ENCODE measurements at places on chromosomes 3 and 15. TPM values are rescaled to one million over a fixed set of nuclear protein-coding genes. Genes with fewer than 3 reads are reported as not detected.

The CP gene
- total RNA-seq, result 1.2 TPM

DNA sequence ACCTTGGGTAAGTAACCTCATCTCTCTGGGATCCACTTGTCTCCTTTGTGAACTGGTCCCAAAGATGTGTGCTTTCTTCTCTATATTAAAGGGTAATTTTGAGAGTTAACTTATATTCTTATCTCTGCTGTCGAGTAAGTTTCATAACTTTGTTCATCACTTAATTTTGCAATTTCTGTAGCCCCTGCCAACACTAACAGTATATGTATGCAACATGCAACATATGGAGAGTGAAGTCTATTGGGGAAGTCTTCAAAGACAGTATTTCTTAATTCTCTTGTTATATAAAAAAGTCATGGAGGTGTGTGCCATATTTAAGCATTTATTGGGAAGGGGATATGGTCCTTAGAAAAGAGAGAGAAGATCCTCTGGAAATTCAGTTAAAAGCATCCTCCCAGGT is 85.9 kb downstream of the LRRC3B start:
- no peaks in the 10 kb centered on the region for H3K4me1 ChIP-seq
- no peaks in the 10 kb centered on the region for H3K27me3 ChIP-seq
- no peak for DNase-seq
- H3K27ac ChIP-seq, result no peak overlapping the region

The SLC30A4 gene
- 0.26 TPM for total RNA-seq

DNA sequence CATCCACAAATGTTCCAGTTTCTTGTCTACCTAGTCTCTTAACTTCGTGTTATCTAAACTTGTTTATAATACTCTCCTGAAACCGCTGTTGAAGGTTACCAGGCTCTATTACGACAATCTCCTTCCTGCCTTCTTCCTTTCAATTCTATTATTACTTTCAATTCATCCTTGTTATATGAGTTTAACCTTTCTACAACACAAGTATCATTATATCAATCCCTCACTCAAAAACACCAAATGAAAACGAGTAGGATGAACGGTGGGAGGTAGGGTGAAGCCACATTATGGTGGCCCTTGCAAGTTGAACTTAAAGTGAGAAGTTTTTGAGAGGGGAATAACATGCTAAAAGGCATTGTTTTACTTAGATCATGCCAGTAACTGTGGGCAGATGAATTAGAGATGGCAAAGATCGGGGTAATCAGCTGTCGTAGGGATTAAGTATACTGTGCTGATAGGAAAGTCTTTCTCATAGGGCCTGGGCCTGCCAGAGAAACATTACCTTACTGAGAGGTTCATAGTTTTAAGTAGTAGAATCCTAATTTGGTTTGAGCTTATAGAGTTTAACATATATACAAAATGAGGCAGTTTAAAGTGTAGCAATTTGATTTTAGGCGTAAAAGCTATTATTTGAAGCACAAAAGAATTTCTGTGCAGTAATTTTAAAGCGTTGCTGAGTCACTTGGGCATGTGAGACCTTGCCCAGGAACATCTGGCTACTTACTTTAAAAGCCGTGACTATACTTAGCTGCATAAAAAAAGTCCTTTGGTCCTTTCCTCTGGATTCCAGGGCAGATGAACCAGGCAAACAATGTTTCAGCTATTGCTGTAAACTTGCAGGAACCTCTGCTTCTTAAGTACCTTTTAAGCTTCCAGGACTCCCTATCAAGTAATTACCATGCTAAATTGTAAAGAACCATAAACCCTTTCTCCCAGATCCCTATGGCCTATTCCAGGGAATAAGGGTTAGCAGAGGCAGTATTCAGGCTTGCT is 3.3 kb upstream of the CEP97 start:
- DNase-seq, result no peak
- no peak overlapping the region for H3K4me3 ChIP-seq
- peaks cover 15% of the 10 kb centered on the region for H3K4me1 ChIP-seq

The GOLGA8Q gene
- total RNA-seq, result not detected

The PRKCI gene
- 9.5 TPM for total RNA-seq

The CCDC71 gene
- total RNA-seq, result 30.3 TPM

- no peaks in the 10 kb centered on the region for H3K36me3 ChIP-seq
- no peak overlapping the region for H3K4me3 ChIP-seq
- H3K27ac ChIP-seq, result no peak overlapping the region
- no peaks in the 10 kb centered on the region for H3K4me1 ChIP-seq
- no peaks in the 10 kb centered on the region for H3K27me3 ChIP-seq
- no peak for DNase-seq
These were observed 181.9 kb downstream of the NSMCE3 start for GRCh38 chr15:29087521-29088285.

DNA sequence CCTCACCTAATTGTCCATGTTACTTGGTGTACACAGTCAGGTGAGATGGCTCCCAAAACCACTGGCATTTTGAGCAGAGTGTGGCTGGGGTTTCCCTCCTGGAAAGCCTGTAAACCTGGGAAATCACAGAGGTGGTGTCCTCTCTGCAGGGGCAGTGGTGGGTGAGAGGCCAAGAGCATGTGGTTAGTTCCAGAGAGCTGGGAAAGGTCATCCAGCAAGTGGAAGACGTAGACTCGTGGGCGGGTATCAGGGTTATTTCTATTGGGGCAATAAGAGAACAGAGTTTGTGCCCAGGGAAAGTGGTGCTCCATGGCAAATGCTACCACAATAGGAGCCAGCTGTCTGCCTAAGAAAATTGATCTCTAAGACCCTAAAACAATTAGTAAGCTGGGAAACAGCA is 44.6 kb upstream of the LIMD1 start:
- H3K4me3 ChIP-seq, result no peak overlapping the region
- H3K27ac ChIP-seq, result no peak overlapping the region
- H3K27me3 ChIP-seq, result no peaks in the 10 kb centered on the region
- no peak for DNase-seq

DNA sequence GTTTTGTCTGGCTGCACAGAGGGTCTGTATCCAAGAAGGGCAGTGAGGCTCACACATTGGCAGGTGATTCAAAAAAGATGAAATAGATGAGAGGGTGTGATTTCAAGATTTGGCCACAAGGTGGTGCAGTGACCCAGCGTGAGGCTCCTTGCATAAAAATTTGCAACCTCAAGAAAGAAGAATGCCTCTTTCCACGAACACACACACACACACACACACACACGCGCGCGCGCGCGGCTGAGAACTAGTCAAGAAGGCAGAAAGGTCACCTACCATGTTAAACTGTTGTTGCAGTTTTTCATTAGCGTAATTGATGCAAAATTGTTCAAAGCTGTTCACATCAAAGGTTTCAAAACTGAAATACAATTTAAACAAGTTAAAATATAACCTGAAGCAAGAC is 39.2 kb downstream of the MYO5C start:
- H3K4me1 ChIP-seq, result peaks cover 12% of the 10 kb centered on the region
- H3K27me3 ChIP-seq, result no peaks in the 10 kb centered on the region
- H3K27ac ChIP-seq, result no peak overlapping the region
- H3K4me3 ChIP-seq, result no peak overlapping the region
- DNase-seq, result peak; percentile 76

DNA sequence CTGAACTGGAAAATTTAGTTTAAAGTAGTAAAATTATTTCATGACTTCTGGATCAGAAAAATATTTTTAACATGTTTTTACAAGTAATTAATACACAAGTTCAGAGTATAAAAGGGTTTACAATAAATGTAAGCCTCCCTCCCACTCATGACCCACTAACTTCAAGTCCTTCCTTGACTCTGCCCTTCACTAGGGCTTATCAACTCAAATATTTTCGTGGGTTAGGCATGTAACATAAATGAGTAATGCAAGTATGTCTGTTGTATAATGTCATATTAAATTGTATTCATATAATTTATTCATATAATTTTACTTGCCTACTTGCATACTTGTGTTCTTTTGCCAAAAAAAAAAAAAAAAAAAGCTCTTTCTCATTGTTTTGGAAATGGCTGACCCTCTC is 3.4 kb upstream of the OPA1 start:
- H3K36me3 ChIP-seq, result no peaks in the 10 kb centered on the region
- H3K27ac ChIP-seq, result no peak overlapping the region
- no peaks in the 10 kb centered on the region for H3K27me3 ChIP-seq
- H3K4me3 ChIP-seq, result no peak overlapping the region

The SNTN gene
- not detected for total RNA-seq

DNA sequence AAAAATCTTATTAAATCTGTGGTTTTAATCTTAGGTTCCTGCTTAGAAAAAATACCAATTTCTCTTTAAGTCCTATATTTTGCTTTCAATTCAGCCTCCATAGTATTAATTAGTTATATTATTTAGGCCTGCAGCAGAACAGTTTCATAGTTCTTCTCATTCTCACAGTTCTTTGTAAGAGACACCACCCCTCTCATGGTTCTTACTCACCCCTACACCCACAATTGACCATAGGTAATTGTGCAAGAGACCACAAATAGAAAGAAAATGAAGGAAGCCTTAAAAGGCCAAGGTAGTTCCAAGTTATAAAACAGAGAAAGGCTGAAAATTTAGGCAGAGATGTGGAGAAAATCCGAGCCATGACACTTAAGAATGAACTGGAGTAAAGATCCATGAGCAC is 415.3 kb downstream of the TIGIT start:
- H3K36me3 ChIP-seq, result no peaks in the 10 kb centered on the region
- no peaks in the 10 kb centered on the region for H3K27me3 ChIP-seq
- no peak overlapping the region for H3K27ac ChIP-seq
- no peak for DNase-seq
- no peak overlapping the region for H3K4me3 ChIP-seq

GRCh38 chr3:186967686-186968085 is 37.4 kb downstream of the ST6GAL1 start:
- peaks cover 9% of the 10 kb centered on the region for H3K36me3 ChIP-seq
- H3K27me3 ChIP-seq, result no peaks in the 10 kb centered on the region
- no peak for DNase-seq
- peaks cover 22% of the 10 kb centered on the region for H3K4me1 ChIP-seq

The LIPH gene
- total RNA-seq, result 8.8 TPM

The FOXB1 gene
- total RNA-seq, result not detected

The ALPK3 gene
- 0.05 TPM for total RNA-seq

GRCh38 chr3:42520906-42521305 is 18.5 kb downstream of the VIPR1 start:
- H3K27me3 ChIP-seq, result no peaks in the 10 kb centered on the region
- no peaks in the 10 kb centered on the region for H3K36me3 ChIP-seq
- DNase-seq, result no peak
- no peaks in the 10 kb centered on the region for H3K4me1 ChIP-seq
- no peak overlapping the region for H3K4me3 ChIP-seq

- H3K27me3 ChIP-seq, result no peaks in the 10 kb centered on the region
- no peak for DNase-seq
- no peak overlapping the region for H3K27ac ChIP-seq
- H3K4me1 ChIP-seq, result no peaks in the 10 kb centered on the region
These were observed 94.0 kb upstream of the LRRN1 start for GRCh38 chr3:3705090-3705775.

GRCh38 chr3:108085810-108086350 is 5.0 kb downstream of the CD47 start:
- H3K27me3 ChIP-seq, result no peaks in the 10 kb centered on the region
- H3K4me1 ChIP-seq, result peaks cover 12% of the 10 kb centered on the region
- peak overlapping the region; percentile 95 for H3K4me3 ChIP-seq
- H3K36me3 ChIP-seq, result peaks cover 2% of the 10 kb centered on the region

DNA sequence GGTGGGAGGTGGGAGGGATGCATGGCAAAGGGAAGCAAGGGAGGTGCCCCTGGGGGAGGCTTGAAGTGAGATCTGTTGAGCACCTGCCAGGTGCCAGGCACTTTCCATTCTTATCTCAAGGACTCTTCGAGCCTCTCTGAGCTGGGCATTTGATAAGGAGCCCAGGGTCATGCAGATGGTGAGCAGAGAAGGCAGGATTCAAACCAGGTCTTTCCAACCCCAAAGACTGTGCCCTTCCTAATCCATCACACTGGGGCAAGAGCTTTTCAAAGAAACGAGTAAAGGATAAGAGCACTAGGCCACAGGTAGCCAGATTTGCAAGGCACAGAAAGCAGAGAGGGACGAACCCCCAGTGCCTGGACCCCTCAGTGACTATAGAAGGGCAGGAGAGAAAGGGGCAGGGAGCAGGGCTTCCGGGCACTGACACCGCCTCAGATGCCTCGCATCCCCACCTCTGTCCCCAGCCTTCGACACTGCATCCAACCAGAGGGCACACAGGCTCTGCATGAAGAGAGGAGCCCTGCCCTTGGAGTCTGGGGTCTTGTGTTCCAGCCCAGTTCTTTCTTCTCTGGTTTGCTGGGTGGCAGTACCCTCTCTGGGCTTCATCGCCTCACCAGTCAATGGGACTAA is 21.0 kb downstream of the IGDCC4 start:
- H3K4me1 ChIP-seq, result peaks cover 4% of the 10 kb centered on the region
- DNase-seq, result no peak
- no peak overlapping the region for H3K27ac ChIP-seq
- H3K4me3 ChIP-seq, result no peak overlapping the region
- H3K27me3 ChIP-seq, result peaks cover 4% of the 10 kb centered on the region

- no peak for DNase-seq
- peaks cover 2% of the 10 kb centered on the region for H3K4me1 ChIP-seq
- H3K4me3 ChIP-seq, result no peak overlapping the region
- H3K27me3 ChIP-seq, result no peaks in the 10 kb centered on the region
These were observed 17.5 kb downstream of the AQR start for GRCh38 chr15:34951993-34952392.

The CBLB gene
- total RNA-seq, result 56.4 TPM

- no peaks in the 10 kb centered on the region for H3K4me1 ChIP-seq
- no peak overlapping the region for H3K4me3 ChIP-seq
- H3K27me3 ChIP-seq, result no peaks in the 10 kb centered on the region
These were observed 574.6 kb downstream of the VGLL3 start for GRCh38 chr3:86416334-86416733.

DNA sequence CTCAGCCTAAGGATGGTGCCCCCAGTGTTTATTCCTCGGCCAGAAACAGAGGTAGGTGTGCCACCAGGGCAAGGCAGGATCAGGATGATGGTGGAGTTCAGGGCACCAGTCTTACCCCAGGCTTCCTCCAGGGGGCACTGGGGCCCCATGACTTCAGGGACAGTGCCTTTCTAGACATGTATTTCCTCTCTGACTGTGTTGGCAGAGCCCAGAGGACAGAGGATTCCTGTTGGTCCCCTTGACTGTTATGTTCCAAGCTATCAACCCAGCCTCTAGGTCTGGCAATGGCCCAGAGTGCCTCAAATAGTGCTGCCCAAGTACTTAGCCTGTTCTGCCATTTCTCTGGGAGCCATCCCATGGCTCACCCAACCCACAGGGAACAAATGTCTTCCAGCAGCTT is 2.8 kb downstream of the HEMK1 start:
- H3K36me3 ChIP-seq, result no peaks in the 10 kb centered on the region
- H3K27ac ChIP-seq, result no peak overlapping the region
- DNase-seq, result no peak
- H3K4me3 ChIP-seq, result no peak overlapping the region

GRCh38 chr3:19046440-19046839 is 101.9 kb upstream of the KCNH8 start:
- DNase-seq, result no peak
- no peak overlapping the region for H3K27ac ChIP-seq
- H3K4me3 ChIP-seq, result no peak overlapping the region
- H3K27me3 ChIP-seq, result no peaks in the 10 kb centered on the region

DNA sequence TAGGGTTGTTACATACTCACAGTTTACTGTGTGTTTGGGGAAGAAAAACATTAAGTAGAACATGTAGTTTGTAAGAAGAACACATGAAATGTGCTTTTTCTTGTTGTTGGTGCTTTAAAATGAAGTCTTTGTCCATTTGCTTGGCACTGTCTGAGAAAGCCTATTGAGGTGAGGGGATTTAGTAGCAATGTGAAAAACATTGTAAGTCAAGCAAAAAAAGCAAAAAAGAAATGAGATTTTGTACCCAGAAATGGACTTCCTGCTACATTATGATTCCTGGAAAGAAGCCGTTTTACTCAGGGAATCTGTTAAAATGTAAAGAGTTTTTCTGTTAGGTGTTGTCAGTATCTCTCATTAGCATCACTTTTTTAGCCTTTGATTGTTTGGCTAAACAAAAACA is 59.9 kb downstream of the KAT2B start:
- H3K36me3 ChIP-seq, result no peaks in the 10 kb centered on the region
- no peak overlapping the region for H3K4me3 ChIP-seq
- peaks cover 8% of the 10 kb centered on the region for H3K4me1 ChIP-seq
- no peak for DNase-seq
- no peak overlapping the region for H3K27ac ChIP-seq

Measured in GM12878 (cell line).